ENCODE measurements at places on chromosomes 7 and 10.

DNA sequence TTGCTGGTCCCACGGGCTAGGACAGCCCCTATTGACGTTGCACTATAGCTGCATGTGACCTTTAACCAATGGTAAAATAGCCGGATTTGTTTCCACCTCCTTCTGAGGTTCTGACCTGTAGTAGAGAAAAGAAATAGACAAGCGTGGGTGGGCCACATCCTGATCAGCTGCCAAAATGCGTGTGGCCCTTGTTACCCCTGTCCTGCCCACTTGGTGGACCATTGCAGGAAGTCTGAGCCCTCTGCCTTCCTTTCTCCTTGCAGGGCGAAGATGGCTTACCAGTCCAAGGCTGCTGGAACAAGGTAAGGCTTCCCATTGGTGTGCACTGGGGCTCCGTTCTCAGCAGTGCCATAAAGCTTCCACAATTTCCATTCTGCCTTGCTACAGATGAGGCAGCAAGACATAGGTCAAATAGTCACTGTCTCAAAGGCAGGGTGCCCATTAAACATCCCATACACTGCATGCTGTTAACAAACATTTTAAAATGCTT, 95.9 kb upstream of the MACROH2A2 start:
- no peak for DNase-seq

DNA sequence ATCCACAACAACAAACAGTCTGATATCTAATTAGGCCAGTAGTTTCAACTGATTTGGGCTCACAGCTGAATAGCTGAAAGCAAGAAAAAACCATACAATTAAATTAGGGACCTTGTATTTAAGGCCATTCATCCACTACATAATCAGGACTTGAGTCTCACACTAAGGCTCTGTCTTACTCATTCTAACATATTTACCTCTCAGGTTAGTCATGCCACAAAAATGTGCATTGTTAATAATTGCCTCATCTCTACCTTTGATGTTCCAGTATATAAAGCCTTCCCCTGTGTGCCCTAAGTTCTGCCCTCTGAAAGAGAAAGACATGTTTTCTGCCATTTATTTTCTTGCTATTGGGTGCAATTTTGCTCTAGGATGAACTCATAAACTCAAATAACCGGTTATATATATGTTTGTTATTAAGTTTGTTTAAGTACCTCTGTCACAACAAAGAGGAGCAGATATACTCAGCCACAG, 5.3 kb upstream of the C1GALT1 start:
- DNase-seq: no peak

DNA sequence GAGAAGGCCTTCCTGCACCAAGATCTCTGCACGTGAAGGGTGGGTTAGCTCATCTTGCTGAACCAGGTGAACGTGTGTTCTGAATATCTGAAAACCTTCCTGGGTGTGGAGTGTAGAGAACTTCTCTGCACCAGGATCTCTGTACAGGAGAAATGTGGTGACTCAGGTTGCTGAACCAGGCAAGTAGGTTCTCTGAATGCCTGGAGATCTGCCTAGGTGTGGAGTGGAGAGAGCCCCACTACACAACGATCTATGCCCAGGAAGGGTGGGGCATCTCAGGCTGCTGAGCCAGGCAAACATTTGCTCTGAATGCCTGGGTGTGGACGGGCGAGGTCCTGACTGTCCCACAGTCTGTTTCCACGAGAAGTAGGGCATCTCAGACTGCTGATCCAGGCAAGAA, 1002.3 kb upstream of the KCND2 start:
- DNase-seq: no peak

DNA sequence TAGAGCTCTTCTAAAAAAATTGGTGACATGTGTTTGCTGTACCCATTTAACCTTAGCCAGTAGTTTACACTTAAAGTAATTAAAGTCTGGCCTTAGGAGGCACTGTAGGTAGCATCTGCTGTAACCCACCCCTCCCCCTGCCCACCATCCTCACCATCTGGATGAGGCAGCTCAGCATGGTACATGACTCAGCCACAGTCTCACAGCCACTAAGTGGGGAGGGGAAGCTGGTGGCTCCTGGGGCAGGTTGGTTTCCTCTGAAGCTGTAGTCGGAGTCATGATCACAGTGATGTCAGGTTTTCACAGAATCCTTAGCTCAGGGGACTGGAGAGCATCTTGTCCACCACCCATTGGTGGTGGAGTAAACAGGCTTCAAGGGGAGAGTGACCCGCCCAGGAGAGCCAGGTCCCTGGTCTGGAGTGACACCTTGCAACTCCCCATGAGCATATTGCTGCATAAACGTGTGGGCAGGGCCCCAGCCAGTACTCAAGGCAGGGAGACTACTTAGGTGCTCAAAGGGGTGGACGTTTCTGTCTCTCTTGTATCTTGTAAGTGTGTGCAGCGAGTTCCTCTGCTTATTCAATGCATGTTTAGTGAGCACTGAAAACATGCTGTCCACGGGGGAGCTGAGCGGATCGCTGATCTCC, 125.9 kb downstream of the GRK5 start:
- DNase-seq: peak; percentile 43

- no peak for DNase-seq
Measured at GRCh38 chr10:132764108-132764507, 21.8 kb downstream of the NKX6-2 start.

DNA sequence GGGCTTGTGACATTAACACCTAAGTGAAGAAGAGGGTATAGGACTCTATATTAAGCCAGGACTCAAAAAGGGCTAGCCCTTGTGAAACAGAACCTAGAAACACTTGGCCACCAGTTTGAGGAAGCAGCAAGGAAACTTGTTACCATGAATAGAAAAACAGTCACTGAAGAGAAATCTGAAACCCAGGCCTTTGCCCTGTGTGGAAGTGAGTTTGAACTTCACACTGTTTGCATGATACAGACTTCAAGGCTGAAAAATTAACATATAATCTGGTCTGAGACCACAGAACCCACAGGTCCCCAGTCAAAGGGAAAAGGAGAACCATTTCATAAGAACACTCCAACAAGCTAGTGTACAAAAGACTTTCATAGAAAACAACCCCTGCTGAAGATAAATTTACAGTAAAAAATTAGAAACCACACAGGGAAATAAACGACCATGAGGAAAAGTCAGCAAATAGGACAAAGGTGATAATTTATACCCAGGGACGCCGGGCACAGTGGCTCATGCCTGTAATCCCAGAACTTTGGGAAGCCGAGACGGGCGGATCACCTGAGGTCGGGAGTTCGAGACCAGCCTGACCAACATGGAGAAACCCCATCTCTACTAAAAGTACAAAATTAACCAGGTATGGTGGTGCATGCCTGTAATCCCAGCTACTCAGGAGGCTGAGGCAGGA, 76.1 kb downstream of the SKIDA1 start:
- DNase-seq: no peak

DNA sequence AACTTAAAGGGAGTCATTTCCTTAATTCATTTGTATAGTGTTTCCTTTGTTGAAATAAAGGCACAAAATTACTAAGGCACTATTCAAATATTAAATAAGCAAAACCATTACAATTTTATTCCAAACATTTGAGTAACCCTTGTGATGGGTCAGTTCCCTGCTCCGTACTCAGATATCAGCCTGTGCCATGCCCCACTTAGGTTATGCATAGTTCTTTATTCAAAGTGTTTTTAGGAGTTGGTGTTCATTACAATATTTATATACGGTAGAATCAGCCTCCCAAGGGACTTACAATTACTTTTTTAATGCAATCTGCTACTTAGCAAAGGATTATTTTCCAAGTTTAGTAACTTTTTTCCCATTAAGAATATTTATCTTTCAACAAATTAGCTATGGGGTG, 119.3 kb upstream of the SEMA3D start:
- no peak for DNase-seq

DNA sequence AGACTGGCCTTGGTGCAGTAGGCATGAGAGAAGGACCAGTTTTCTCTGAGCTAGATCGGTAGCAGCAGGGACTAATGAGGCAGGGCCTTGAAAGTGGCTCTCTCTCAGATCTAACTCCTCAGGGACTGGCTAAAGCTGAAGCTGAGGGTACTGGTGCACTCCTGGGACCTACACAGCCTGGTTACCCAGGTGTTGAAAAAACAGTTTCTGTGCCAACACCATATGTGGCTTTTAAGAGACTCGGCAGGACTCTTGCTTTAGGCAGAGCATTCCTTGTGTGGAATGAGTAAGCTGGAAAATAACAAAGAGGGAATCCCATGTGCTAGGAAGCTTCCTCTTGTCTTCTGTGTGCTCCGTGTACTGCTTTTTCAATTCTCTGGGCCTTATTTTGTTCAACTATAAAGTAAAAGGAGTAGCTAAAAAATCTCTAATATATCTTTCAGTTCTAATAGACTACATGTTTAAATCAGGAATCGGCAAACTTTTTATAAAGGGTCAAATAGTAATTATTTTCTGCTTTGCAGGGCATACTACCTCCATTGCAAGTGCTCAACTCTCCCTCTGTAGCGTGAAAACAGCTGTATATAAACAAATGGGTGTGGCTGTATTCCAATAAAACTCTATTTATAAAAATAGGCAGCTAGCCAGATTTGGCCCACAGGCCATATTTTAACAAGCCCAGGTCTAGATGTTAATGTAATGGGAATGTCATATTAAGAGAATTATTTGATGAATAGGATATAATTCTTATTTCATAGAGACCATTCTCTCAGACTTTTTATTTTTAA, 186.1 kb upstream of the KAT6B start:
- no peak for DNase-seq

DNA sequence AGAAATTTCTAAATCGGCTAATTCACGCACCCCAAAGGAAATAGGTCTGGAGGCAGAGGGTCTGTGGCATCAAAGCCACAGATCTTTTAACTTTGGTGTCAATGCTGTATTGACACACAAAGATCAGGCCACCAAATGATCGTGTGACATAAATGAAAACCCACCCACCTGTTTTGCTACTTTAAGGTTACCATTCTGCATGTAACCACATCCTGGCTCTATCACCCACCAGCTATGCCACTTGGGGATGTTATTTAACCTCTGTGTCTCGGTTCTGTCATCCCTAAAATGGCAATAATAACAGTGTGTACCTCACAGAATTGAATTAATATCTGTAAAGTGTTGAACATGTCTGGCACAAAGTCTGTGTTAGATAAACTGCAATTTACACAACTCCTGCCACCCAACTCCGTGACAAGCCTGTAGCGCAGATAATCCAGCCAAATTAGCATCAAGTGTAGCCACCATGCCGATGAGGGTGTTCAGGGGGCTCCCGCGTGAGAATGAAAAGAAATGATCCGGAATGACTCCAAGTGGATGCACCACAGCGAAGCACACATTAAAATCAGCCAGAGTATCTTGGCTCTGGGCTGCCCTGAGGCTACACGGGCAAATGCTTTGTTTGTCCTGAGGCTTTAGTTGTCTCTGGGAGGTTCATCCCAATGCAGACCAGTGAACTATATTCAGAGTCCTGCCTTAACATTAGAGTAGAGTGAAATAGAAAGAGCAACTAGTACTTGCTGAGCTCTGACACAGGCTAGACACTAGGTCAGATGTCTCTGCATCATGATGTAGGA, 158.4 kb upstream of the NEBL start:
- DNase-seq: no peak

DNA sequence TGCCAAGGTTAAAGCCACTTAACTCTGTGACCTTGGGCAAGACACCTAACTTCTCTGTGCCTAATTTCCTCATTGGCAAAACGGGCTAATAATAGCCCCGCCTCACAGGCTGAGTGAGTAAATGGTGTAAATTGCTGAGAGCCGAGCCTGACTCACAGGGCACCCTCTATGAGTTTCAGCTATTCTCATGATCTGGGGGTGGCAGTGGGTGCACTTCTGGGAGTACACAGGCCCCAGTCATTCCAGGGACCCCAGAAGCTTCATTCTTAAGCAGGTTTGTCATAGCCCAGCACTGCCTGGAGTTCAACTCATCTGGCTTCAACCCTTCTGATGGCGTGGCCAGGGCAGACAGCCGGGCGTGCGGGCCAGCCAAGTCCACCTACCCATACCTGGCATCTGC, 137.2 kb downstream of the GRID1 start:
- DNase-seq: no peak

- DNase-seq: no peak
Measured at GRCh38 chr7:150365194-150365593, 3.4 kb upstream of the REPIN1 start.

GRCh38 chr7:100649826-100650565, 6.3 kb downstream of the ACTL6B start:
- no peak for DNase-seq

GRCh38 chr10:24697080-24697479, 26.6 kb downstream of the ARHGAP21 start:
- no peak for DNase-seq

DNA sequence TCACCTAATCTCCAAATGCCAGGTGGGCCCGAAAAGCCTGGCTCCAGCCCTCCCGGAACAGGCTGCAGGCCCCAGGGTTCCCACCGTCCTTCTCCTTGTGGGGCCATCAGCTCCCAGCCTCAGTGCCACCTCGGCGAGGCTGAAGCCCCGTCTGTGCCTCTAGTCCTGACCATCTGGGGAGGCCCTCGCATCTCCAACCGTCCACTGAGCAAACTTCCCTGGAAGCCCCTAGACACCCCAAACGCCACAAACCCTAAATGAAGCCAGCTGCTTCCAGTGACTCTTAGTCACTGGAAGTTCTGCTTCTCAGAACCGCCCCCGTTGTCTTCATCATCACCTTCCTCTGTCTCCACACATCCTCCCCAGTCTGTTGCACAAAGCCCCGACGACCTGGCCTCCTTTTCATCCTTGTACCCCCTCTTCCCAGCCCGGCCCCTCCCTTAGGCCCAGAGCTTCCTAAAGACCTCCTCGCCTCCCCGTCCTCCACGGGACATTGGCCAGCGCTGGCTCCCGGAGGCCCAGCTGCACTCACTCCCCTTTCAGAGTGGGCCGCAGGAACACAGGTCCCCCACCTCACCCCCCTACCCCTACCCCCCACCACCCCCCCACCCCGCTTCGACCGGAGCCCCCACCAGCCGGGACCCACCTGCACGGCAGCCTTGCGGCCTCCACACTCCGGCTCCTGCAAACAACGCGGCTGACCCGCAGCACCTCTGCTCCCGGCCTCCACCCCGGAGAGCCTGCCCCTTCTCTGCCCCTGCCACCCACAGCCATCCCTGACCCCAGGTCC, 1.1 kb upstream of the DIP2C start:
- DNase-seq: no peak

GRCh38 chr7:108463613-108464012, 7.4 kb upstream of the NRCAM start:
- DNase-seq: no peak

- no peak for DNase-seq
Measured at GRCh38 chr7:19798986-19799385, 25.6 kb upstream of the TMEM196 start.
